ENCODE measurements at places on chromosomes 1 and 21.

DNA sequence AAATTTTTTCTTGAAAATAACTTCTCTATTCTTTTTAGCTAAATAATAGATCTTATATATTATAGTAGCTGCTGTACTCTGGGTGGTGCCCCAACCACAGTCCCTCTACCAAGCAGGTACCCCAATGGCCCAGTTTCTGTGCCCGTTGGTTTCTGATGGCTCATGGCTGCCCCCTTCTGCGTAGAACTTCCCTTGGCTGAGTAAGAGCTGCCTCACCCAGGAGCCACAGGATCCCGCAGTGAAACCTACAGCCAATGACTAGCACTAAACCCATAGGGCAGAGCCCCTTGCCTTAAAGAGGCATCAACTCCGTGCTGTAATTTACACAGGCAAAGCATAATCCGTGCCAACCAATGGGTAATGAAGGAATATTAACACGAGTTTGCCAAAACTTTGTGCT is 247.5 kb downstream of the USH2A start:
- DNase-seq, result no peak

GRCh38 chr1:21175670-21176581 is 771 bp downstream of the EIF4G3 start:
- peak; percentile 62 for DNase-seq

DNA sequence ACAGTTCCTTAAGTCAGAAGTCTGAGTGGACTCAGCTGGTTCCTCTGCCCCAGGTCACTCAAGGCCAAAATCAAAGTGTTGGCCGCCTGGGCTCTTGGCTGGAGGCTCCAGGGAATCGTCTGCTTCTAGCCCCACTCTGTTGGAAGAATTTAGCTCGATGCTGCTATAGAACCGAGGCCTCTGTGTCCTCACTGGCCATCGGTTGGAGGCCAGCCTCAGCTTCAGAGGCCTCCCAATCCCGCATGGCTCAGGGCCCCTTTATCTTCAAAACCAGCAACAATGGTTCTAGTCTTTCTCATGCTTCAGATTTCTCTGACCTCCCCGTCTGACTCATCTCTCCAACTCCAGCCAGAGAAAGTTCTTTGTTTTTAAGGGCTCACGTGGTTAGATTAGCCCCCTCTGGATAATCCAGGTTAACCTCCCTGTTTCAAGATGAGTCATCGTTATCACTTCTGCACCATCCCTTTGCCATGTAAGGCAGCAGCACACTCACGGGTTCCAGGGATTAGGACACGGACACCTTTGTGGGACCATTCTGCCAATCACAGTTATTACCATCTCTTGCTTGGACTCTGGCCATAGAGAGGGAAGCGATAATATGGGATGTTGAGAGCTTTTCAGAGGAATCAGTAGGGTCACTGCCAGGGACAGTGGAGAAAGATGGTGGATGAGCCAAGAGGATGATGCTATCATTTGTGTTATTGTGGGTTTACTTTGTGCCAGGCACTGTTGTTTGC is 13.6 kb downstream of the FHAD1 start:
- DNase-seq, result peak; percentile 69

DNA sequence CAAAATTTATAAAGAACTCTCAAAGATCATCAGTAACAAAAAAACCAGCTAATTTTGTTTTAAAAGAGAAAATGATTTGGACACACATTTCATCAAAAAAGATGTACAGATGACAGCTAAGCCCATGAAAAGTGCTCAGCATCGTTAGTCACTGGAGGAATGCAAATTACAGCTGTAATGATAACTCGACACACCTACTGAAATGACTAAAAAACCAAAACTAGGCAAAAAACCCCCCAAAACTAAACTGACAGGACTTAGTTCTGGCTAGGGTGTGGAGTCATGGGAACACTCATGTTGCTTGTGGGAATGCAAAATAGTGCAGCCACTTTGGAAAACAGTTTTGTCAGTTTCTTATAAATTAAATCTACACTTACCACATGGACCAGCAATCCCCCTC is 59.5 kb downstream of the CNIH3 start:
- no peak for DNase-seq

- peak; percentile 81 for DNase-seq
Observed at GRCh38 chr1:205588636-205589035, 43.2 kb downstream of the ELK4 start.

DNA sequence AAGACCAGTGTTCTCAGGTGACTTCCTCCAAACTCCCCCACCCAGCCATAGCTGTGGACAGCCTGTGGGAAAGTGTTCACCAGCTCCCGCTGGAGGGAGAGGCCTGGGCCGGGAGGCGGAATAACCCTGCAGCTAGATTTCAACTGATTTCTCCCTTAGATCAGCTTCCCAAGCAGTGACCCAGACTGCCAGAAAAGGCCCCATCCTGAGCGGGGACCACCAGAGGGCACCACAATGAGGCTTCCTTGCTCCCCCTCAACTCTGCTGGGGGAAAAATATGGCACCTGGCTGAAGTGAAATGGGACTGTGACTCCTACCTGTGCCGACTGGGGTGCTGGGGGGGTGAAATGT is 50.8 kb downstream of the RHBG start:
- DNase-seq, result peak; percentile 77

DNA sequence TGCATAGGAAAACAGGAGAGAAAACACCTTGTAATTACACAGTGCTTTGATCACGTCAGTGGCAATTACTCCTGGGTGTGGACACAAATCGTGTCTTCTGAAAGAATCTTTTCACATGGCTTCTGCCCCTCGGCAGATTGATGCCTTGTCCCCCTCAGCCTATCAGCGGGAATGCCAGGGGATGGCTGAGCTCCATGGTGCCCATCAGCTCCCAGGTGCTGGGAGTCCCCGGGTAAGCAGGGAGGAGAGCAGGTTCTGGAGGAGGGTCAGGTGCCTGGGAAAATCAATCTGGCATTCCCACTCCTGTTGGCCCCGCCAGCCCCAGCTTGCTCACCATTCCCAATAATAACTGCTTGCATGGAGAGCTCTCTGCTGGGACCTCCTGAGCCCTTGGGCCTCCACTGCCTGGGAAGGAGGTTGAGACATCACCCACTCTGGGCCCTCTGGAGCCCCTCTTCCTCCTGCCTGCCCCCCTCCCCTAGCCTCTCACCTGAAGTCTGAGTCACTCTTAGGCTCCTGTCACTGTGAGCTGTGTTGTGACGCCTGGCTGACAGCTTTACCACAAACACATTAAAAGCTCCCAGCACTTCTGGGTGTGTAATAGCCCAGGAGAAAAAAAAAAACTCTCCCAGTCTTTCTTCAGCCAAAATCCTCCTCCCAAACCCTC is 4.9 kb downstream of the CAMK2N1 start:
- DNase-seq, result peak; percentile 70

- peak; percentile 82 for DNase-seq
Observed at GRCh38 chr1:21574466-21575151, 65.4 kb downstream of the ALPL start.

- DNase-seq, result no peak
Observed at GRCh38 chr1:20830378-20830777, 43.3 kb upstream of the HP1BP3 start.

GRCh38 chr1:69523032-69523431 is 44.7 kb upstream of the LRRC7 start:
- DNase-seq, result no peak

GRCh38 chr1:179278920-179279319 is 14.7 kb upstream of the SOAT1 start:
- no peak for DNase-seq

- peak; percentile 93 for DNase-seq
Observed at GRCh38 chr1:54227091-54227602, 27.2 kb downstream of the MRPL37 start.

DNA sequence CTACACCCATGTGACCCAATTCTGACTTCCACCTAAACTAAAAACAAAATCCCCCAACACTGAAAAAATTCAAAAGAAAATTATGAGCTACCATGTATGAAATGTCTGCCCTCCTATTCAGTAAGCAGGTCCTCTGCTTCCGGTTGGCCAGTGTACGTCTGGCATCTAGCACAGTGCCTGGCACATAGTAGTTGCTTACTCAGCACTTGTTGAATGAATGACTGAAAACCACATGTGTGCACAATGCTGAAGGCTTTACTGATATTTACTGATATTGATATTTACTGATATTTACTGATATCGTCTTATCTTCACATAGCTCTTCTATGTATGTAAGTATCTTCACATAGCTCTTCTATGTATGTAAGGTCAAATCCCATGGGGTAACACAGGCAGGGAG is 642.2 kb downstream of the SMYD3 start:
- DNase-seq, result no peak

- DNase-seq, result no peak
Observed at GRCh38 chr1:93384656-93385055, 38.9 kb downstream of the DR1 start.

DNA sequence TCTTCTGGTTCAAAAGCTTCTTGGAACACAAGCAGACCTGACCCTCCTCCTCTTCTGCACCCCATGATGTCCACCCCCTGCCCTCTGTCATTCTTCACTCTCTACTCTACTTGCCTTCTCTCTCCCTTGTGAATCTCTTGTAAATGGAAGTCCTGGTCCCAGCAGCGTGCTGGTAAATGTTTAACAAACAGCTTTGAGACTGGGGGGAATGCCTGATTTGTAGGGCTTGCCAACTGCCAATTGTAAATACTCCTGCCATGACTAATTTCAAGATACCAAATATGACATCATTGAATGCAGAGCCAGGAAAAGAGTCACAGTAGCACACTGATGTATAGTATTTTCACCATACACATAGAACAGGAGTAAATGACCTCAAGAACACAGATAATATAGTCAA is 40.9 kb upstream of the LRRN2 start:
- DNase-seq, result no peak

DNA sequence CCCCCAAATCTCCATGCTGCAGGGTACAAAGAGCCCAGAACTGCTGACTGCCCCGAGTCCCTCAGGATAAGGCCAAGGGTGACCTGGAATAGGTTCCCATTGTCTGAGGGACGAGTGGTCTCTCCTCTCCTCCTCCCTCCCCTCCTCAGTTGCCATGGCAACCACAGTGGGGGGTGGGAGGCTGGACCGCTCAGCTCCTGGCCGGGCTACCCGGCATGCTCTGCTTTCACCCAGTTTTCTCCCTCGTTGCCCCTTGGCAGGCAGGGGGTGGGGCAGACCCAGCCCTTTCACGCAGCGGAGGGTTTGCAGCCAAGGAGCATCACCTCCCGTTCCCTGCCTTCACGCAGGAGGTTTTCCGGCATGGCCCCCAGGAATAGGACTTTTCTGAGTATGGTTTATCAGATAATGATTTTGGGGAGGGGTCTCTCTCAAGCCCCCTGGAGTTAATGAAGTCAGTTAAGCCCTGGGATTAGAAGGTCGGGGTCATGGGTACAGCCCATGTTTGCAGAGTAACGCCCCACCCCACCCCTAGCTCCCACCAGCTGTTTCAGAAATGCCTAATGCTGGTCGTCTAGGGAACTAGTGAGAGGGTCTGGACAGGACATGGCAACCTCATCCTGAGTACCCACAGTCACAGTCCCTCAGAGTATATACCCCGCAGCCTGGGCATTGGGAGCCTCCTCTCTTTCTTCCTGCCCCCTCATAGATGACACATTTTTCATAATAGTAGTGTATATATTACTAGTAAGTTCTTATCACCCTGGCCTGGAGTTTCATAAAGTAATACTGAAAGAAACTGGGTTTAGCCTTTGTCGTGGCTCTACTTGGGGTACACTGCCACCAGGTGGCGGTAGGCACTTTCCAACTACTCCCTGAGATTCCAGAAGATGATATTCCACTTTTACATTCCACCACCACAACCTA is 20.7 kb downstream of the C1QB start:
- DNase-seq, result no peak

GRCh38 chr1:114350731-114351445 is 160.1 kb downstream of the TRIM33 start:
- DNase-seq, result no peak

DNA sequence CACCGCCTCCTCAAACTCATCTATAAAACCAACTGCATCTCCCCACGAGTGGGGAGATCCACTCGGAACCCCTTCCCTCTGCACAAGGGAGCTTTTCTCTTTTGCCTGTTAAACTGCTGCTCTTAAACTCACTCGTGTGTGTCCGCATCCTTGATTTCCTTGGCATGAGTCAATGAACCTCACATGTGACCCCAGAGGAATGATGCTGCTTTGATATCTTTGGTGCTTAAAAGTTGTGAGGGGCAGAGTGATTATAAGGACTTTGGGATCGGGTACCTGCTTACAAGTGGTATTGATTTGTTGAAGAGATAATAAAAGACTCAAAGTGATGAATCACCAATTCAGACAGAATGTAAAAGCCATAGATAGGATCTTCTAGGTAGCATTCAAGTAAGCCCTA is 125.3 kb downstream of the GREM2 start:
- DNase-seq, result no peak

GRCh38 chr1:223114871-223115270 is 28.2 kb downstream of the TLR5 start:
- DNase-seq, result no peak
